ENCODE measurements at places on chromosomes 2 and 18. TPM values are rescaled to one million over a fixed set of nuclear protein-coding genes. Genes with fewer than 3 reads are reported as not detected.

Gene SCG2
- total RNA-seq: 2.2 TPM

Gene TIMM21
- total RNA-seq: 39.7 TPM

Gene NGEF
- 37.5 TPM for total RNA-seq

GRCh38 chr18:3219631-3220335 is at the start of gene MYOM1:
MYOM1 (minus strand) TSS chr18:3219968; CDS start chr18:3215223, 4,745 bp downstream.
- no peak for DNase-seq

DNA sequence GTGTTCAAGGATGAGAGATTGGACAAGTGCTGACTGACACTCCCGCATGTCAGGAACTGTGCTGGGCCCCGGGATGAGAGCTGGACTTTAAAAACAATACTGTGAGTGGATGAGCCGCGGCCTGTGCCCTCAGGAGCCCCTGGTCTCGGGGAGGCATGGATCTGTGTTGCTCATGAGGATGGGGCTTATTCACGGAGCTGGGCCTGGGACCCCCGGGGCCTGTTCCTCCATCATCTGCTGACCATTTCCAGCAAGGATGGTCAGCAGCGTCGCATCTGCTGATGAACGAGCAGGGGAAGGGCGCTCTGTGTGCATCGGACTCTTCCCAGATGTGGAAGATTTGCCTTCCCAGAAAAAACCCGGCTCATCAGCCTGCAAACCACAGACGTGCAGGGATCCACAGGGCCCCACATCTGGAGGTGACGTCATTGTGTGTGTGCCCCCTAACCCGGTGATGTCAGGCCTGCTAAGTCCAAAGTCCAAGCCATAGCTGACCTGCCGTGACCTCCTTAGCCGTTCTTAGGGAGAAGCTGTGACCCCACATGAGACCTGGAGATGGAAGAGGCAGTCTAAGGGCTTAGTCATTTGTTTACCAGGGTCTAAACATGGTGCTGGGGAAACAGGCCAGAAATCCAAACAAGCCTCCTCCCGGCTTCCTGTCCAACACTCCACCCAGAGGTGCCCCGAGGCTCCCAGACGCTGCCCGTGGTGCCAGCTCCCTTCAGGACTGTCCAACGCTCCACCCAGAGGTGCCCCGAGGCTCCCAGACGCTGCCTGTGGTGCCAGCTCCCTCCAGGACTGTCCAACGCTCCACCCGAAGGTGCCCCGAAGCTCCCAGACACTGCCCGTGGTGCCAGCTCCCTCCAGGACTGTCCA is 143.9 kb downstream of the PXDN start:
- DNase-seq: peak; percentile 48

GRCh38 chr2:139790136-139790535 is 1009.9 kb upstream of the NXPH2 start:
- no peak for DNase-seq

GRCh38 chr2:10019602-10020400 is 23.5 kb upstream of the KLF11 start:
- DNase-seq: no peak

DNA sequence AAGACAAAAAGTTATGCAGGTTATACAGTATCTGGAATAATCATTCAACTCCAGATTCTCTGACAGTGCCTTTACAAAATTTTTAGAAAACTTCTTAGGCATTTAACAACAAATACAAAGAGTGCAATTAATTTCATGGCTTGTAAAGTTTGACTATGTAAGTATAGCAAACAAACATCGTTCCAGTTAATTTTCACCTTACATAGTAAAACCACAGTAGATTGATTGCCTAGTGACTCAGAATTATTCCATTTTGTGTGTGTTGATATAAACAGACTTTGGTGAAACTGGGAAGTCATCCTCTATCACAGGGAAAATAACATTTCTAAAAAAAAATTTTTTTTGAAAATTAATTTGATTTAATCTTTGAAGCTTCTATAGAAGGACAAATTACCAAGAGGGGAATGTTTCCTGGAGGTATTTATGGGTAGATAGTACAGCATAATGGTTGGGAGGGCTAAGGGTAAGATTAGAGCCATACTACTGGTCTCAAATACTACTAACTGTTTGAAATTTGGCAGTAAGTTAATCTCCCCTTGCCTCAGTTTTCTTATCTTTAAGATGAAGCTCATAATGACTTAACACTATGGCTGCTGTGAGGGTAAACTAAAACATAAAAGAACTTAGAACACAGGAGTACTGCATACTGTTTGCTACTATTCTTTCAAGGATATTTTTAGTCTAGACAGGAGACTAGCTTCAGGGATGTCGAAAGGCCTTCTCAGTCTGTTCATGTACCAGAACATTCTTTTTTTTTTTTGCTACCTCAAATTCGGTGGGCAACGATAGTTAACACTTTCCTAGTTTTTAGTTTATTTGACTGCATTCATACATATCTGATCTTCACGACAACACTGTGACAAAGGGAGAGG is 19.6 kb downstream of the NDUFAF7 start:
- DNase-seq: no peak

DNA sequence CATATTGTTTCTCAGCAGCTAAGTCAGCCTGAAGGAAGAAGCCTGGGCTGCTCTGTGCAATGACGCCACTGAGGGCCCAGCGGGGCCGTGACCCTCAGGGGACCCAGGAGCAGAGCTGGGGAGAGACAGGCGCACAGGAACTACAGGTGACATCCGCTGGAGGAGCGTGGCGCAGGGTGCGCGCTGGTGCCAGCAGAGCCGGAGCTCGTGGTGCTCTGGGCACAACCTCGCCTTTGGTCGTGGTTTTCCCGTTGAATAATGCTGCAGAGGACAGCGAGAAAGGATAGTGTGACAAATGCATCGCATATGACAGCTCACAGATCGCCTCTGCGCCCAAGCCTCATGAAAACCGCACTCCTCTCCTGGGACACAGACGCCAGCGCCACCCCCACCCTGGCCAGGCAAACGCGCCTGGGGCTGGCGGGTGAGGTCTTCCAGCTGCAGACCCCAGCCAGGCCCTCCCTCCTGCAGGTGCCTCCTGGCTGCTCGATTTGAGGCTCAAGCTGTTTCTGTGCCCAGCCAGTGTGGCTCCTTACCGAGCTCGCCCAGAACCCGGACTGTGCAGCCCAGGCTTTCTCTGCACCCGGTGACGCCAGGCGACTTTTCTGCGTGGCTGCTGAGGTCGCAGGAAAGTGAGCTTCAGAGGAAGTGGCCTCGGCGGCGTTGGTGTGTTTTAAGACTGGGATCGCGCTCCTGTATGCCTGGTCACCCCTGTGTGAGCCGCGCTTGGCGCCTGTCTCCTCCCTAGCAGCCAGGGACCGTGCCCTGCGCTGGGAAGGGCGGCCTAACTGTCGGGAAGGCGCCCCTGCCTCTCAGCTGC is 583.1 kb upstream of the HS6ST1 start:
- no peak for DNase-seq

Measured in A172 (cell line).